ENCODE measurements at places on chromosomes 7 and 10.

DNA sequence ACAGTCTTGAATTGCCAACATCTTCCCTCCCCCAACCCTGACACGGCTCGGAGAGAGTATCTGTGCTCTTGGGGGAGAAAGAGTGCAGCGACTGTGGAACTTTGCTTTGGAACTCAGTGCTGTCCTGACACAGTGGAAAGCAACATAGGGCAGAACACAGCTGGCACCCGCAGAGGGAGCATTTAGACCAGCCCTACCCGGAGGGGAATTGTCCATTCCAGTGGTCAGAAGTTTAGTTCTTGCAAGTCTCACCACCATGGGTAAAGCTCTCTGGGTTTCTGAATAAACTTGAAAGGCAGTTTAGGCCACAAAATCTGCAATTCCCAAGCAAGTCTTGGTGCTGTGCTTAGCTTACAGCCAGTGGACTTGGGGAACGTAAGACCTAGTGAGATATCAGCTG lies 34.9 kb downstream of the TFEC start:
- no peak for DNase-seq

- no peak for DNase-seq
These were observed 68.0 kb upstream of the KLF6 start for GRCh38 chr10:3853016-3853415.

DNA sequence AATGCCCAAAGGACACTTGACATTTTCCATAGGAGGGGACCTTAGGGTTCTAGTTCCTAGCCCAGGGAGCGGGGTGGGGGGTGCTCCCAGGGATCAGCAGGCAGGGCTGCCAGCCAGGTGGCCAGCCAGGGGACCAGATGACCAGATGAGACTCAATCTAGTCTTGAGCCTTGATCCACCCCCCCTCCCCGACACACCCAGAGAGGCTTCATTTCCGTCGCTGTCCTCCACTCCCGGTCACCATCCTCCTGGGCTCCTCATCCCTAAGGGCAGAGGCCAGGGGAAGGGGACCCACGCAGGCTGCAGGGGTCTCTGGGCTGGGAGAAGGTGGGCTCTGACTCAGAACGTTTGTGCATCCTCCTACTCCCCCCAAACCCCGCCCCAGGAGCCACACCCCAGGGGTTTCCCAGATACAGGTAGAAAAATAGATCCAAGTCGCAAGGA lies 1.0 kb downstream of the STX1A start:
- no peak for DNase-seq

DNA sequence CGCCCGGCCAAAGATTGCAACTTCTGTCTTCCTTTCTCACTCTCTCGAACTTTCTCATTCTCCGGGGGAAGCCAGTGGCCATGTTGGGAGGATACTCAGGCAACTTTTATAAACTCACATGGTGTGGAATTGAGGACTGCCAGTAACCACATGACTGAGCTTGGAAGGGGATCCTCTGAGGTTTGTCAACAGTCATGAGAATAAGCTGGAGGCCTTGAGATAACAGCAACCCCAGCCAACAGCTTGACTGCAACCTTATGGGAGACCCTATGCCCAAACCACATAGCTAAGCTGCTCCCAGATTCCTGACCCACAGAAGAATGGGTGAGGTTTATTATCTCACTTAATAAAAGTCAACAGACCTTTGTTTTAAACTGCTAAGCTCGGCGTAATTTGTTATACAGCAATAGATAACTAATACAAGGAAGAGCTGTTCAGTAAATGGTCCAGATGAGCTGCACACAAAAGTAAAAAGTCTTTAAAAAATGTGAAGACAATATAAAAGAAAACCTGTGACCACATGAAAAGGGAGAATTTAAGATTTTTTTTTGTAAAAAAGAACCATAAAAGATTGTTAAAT lies 9.6 kb downstream of the SYPL1 start:
- DNase-seq = no peak

DNA sequence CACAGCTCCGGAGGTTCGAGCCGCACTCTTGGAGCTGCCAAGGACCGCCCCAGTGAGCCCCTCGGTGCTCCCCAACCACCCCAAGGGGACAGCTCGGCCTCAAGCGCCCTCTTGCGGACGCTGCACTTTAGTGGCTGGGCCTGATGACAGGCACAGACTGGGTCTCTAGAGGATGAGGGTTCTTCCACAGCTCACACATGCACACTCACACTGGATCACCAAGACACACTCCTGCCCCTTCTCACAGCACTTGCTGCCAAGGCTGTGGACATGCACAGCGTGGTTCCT lies 2.1 kb downstream of the RET start:
- DNase-seq = peak; percentile 42

Measured in HT-29 (cell line).